ENCODE measurements at places on chromosomes 5 and 9.

DNA sequence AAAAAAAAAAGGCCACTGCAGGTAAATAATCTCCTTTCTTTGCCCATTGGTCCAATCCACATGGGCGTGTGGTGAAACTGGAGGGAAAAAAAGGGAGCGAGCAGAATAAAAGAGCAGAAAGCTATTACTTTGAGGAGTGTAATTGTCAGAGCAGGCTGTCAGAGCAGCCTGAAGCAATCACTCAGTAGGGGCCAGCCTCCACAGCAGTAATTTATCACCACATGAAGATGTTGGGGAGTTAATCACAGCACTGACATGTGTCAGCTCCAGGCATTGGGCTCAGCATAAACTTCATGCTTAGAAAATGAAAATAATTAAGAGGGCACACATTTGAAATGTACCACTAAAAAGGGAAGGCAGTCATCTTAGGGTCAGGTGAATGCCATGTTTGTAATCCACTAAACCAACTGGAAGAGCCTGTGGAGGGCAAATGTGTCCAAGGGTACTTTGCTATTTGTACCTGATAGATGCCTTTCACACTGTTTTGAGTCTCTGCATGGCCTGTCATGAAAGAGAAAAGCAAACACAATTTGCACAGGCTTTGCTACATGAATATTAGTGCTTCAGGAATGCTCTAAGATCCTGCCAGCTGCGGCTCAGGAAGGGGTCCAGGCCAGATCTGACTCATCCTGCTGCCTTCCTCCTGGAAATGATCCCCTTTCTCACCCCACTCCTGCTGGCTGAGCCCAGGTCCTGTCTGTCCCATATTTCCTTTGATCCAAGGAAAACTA, 2.9 kb upstream of the PTGER4 start:
- no peak for DNase-seq

GRCh38 chr9:23326597-23326996, 499.4 kb downstream of the ELAVL2 start:
- DNase-seq: no peak

- DNase-seq: no peak
Observed at GRCh38 chr5:10109299-10109698, 140.4 kb downstream of the ATPSCKMT start.

DNA sequence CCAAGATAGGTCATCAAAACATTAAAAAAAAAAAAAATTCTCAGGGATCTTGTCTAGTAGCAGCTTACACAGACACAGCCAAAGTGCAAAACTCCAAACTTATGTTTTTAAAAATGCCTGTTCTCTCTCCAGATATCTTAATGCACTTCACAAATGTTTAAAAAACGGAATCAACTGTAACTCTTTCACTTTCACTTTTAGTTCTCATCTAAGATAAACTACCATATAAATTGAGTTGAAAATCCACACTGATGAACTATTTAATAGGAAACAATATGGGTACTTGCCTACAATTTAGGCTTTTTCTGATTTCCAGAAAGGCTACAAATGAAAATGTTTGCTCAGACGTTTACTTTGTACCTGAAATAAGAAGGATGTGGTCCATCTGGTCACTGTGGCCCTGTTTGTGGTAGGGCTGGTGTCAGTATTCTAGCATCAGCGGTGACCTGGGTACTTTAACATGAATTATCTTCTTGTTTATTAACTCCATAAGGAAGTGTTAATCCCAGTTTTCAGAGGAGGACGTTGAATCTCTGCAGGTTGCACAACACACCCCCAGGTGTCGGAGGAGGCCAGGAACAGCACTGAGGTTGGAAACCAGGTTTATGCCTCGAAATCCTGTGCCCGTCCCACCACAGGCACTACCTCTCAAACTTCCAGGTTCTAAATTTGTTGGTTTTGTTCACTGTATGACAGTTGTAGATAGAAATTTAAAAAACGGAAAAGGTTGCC, 13.3 kb upstream of the LPCAT1 start:
- DNase-seq: no peak

- DNase-seq: no peak
Observed at GRCh38 chr5:61575103-61575502, 243.0 kb downstream of the ZSWIM6 start.

GRCh38 chr9:86519066-86519615, 164.9 kb upstream of the TUT7 start:
- no peak for DNase-seq

All from NCI-H526 (cell line).